IPS DF 6.9 (cell line): ENCODE measurements at places on chromosomes 3 and 15.

DNA sequence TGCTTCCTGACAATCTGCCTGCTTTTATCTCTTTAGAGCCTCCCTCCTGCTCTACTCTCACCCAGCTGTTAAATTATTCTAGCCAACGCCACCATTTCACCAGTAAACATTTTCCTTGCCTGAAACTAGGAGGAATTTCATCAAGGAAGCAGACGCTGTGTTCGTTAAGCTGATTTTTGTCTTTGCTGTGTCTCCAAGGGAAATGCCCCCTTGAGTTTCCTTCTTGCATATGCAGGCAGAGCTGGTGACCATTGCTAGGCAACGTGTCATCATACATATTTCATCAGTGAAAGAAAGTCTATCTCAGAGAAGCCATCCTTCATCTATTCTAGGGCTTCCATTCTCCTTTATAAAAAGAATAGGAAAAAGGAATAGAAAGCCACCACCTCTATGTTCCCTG is 87.0 kb upstream of the ST8SIA2 start:
- H3K4me3 ChIP-seq: no peak overlapping the region
- no peaks in the 10 kb centered on the region for H3K27me3 ChIP-seq
- H3K27ac ChIP-seq: no peak overlapping the region
- H3K36me3 ChIP-seq: no peaks in the 10 kb centered on the region; the same call in 1 of the 2 replicates
- DNase-seq: peak; percentile 33

- no peaks in the 10 kb centered on the region for H3K4me1 ChIP-seq
- no peak for DNase-seq
- H3K27ac ChIP-seq: no peak overlapping the region
- H3K27me3 ChIP-seq: no peaks in the 10 kb centered on the region
Observed at GRCh38 chr3:9067352-9067975, 104.2 kb upstream of the RAD18 start.

DNA sequence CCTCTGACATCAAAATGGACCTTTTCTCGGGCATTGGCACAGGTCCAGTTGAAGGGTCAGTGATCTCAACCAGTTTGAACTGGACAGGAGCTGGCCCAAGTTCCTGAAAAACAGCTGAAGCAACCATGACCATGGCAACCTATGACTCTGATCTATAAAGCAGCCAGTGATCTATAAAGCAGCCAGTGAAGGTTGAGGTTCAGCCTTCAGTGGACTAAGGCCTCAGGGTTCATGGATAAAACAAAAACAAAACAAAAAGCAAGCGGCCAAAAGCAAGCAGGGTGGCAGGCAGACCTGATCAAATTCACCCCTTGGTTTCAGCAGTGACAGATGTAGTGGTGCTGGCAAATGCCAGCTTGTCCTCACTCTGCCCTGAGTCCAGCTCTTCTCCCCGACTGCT is 10.0 kb upstream of the CHRNB4 start:
- H3K4me3 ChIP-seq: no peak overlapping the region
- H3K4me1 ChIP-seq: no peaks in the 10 kb centered on the region
- H3K36me3 ChIP-seq: no peaks in the 10 kb centered on the region
- no peak for DNase-seq
- H3K27me3 ChIP-seq: no peaks in the 10 kb centered on the region

GRCh38 chr15:92853222-92853621 is 46.9 kb upstream of the CHD2 start:
- DNase-seq: no peak
- no peaks in the 10 kb centered on the region for H3K36me3 ChIP-seq
- no peak overlapping the region for H3K4me3 ChIP-seq
- no peaks in the 10 kb centered on the region for H3K4me1 ChIP-seq
- no peak overlapping the region for H3K27ac ChIP-seq
- H3K27me3 ChIP-seq: no peaks in the 10 kb centered on the region

DNA sequence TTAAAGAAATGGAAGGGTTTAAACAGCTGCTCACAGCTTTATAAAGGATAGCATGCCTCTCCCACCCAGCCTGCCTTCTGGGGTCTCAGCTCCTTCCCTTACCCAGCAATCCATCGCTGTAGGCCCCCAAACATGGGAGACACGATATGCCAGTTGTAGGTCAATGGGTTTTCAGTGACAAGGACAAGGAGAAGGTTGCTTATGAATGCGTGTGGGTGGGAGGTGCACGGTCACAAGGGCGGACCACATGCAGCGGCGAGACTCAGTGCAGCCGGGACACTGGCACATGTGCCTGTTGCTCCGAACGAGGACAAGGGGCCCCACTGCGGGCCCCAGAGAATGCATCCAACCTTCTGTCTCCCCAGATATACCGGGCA is 67.0 kb downstream of the MGLL start:
- no peaks in the 10 kb centered on the region for H3K36me3 ChIP-seq
- H3K27me3 ChIP-seq: peaks cover 2% of the 10 kb centered on the region; the same call in 1 of the 2 replicates
- no peak overlapping the region for H3K4me3 ChIP-seq

GRCh38 chr3:185519021-185519420 is 20.2 kb upstream of the TMEM41A start:
- DNase-seq: no peak
- H3K36me3 ChIP-seq: no peaks in the 10 kb centered on the region
- no peak overlapping the region for H3K4me3 ChIP-seq
- H3K27me3 ChIP-seq: no peaks in the 10 kb centered on the region
- H3K4me1 ChIP-seq: no peaks in the 10 kb centered on the region

- H3K4me3 ChIP-seq: no peak overlapping the region
- no peak for DNase-seq
- H3K4me1 ChIP-seq: no peaks in the 10 kb centered on the region
Observed at GRCh38 chr3:14606669-14607339, 44.8 kb upstream of the CCDC174 start.

DNA sequence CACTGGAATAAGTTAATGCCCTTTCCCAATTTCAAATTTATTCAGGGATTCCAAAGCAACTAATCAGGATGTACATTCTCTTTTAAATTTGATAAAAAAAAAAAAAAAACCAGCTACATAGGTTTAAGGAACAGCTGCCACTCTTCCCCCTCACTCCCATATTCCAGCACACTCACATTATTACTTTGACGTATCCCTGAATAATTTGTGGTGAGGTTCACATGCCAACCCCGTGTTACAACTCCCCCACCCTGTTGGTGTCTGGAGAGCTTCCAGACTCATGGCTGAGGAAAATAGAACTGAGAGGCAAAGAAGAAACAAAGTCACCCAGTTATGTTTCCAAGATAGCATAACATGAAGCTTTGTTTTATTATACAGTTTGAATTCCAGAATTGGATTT is 300.5 kb upstream of the MME start:
- H3K27me3 ChIP-seq: no peaks in the 10 kb centered on the region
- H3K4me3 ChIP-seq: no peak overlapping the region
- H3K27ac ChIP-seq: no peak overlapping the region
- H3K4me1 ChIP-seq: peaks cover 2% of the 10 kb centered on the region; the same call in 1 of the 2 replicates

- H3K27ac ChIP-seq: no peak overlapping the region
- no peaks in the 10 kb centered on the region for H3K36me3 ChIP-seq
- no peak overlapping the region for H3K4me3 ChIP-seq
- no peaks in the 10 kb centered on the region for H3K27me3 ChIP-seq
- H3K4me1 ChIP-seq: peaks cover 4% of the 10 kb centered on the region
Observed at GRCh38 chr15:75030023-75030413, 6.6 kb downstream of the PPCDC start.

DNA sequence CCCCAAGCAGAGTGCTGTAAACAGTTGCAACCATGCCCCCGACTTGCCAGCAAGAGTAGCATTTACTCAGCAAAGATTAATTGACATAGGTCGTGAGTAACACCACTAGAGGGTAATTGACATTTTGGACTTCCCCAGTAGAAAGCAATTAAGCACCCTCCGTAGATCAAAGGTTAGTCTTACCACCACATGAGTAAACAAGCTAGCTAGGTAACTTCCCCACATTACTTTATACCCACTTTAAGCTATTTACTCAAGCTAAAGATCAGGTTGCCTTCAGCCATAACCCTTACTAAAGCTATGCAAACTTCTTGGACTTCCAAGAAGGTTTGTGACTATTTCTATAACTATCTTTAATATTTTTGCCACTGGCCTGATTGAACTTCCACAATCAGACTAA is 1072.7 kb downstream of the OTOL1 start:
- H3K27ac ChIP-seq: no peak overlapping the region
- H3K36me3 ChIP-seq: no peaks in the 10 kb centered on the region
- no peak for DNase-seq
- H3K27me3 ChIP-seq: no peaks in the 10 kb centered on the region

DNA sequence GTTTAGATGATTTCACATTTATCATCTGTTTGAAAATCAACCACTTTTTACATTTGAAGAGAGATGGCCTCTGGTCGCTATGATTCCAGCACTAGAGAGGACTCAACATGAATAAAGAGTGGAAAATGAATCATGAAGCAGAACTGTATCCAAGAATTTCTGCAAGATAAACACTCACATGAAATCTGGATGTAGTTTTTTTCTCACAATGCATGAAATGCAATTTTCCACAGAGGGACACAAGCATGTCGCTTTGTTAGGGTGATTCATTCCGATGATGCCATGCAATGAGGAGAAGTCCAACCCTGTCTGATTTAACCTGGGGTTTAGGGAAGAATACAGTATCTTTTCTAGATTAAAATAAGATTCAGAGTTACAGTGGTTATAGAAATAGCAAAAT is 50.4 kb upstream of the ADCY5 start:
- no peaks in the 10 kb centered on the region for H3K27me3 ChIP-seq
- H3K4me1 ChIP-seq: no peaks in the 10 kb centered on the region; the same call in 1 of the 2 replicates
- H3K27ac ChIP-seq: no peak overlapping the region
- H3K36me3 ChIP-seq: peaks cover 3% of the 10 kb centered on the region; the same call in 1 of the 2 replicates
- no peak for DNase-seq

DNA sequence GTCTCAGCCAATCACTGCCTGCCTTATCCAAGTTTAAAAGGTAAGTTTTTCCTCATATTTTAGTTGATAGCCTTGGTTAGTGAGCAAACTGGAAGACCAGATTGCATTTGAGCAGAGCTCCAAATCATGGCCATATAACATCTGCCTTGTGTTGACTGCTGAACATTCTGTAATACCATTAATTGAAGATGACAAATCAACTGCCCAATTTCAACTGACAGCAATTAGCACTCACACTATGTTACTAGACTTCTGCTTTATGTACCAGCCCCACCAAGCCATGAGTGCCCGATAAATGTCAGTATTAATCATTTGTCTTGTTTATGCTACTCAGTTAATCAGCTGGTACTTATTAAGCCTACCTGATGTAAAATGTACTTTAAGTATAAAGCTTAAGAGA is 83.1 kb downstream of the CGGBP1 start:
- no peak for DNase-seq
- H3K27ac ChIP-seq: no peak overlapping the region
- no peaks in the 10 kb centered on the region for H3K36me3 ChIP-seq
- H3K4me3 ChIP-seq: no peak overlapping the region
- no peaks in the 10 kb centered on the region for H3K27me3 ChIP-seq
- no peaks in the 10 kb centered on the region for H3K4me1 ChIP-seq

- H3K27ac ChIP-seq: no peak overlapping the region
- H3K4me3 ChIP-seq: no peak overlapping the region
- no peaks in the 10 kb centered on the region for H3K36me3 ChIP-seq
- no peaks in the 10 kb centered on the region for H3K4me1 ChIP-seq
- H3K27me3 ChIP-seq: no peaks in the 10 kb centered on the region
- DNase-seq: no peak
Observed at GRCh38 chr15:34613301-34613700, 29.9 kb upstream of the GOLGA8B start.

DNA sequence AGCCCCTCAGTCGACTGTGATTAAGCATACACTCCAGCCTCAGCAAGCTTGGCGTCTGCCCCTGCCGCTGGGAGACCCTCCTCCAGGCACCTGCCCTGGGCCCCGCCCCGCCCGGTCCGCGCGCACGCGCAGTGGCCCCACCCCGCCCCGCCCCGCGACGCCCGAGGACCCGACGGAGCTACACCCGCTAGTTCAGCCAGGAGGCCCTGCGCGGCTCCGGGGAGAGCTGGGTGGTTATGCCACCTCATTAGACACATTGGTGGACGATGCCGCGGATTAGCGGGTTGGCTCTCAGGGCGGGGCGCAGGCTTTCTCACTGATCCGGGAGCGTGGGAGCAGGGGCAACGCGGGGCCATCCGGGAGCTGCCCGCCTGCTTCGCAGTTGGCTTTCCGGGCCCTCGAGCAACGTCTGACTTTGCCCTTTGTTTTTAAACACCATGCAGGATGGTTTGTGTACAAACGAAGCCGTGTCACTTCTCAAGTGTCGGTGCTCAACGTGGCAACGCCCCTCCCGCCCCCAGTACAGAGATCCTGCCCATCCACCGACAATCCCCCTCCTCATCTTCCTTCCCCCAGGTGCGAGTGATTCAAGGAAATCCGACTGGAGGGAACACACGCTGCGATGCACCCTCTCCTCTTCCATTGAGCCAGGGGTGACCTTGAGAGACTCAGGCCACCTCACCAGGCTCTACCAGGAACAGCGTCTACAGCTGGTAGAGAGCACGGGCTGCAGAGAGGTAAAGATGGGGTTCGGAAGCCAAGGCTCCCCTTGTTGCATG is 109.3 kb downstream of the SHQ1 start:
- H3K4me3 ChIP-seq: peak overlapping the region; percentile 57; the same call in 1 of the 2 replicates
- H3K27ac ChIP-seq: no peak overlapping the region
- H3K4me1 ChIP-seq: peaks cover 4% of the 10 kb centered on the region; the same call in 1 of the 2 replicates
- DNase-seq: no peak
- no peaks in the 10 kb centered on the region for H3K36me3 ChIP-seq

- H3K4me1 ChIP-seq: no peaks in the 10 kb centered on the region
- no peak for DNase-seq
- H3K36me3 ChIP-seq: peaks cover 2% of the 10 kb centered on the region; the same call in 1 of the 2 replicates
- no peak overlapping the region for H3K27ac ChIP-seq
Observed at GRCh38 chr3:64196236-64196929, 28.9 kb downstream of the PRICKLE2 start.

DNA sequence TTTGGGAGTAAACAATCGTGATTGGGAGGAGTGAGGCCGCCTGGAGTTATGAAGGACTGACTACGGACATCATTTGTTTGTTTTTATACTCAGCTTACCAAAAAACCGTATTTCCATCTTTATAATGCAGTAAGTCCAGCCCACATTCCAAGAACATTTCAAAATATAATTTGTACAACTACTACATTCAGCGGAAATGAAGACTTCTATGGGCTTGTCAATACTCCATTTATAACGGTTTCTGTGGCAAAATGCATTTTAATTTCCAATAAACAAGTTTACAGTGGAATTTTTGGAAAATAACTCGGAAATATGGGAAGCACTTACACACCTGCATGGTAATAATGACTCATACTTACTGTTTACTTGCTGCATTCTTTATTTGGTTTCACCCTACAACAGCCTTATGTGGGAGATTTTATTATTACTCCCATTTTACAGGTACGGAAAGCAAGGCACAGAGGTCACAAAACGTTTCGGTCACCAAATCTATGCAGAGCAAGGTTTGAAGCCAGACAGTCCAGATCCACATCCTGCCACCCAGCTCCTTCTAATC is 62.3 kb downstream of the LDHAL6B start:
- H3K27ac ChIP-seq: no peak overlapping the region
- no peaks in the 10 kb centered on the region for H3K27me3 ChIP-seq
- H3K4me1 ChIP-seq: no peaks in the 10 kb centered on the region
- no peaks in the 10 kb centered on the region for H3K36me3 ChIP-seq
- no peak overlapping the region for H3K4me3 ChIP-seq

GRCh38 chr3:165642761-165643420 is 194.3 kb downstream of the BCHE start:
- DNase-seq: no peak
- H3K27ac ChIP-seq: no peak overlapping the region
- no peak overlapping the region for H3K4me3 ChIP-seq
- H3K36me3 ChIP-seq: no peaks in the 10 kb centered on the region
